Gastroesophageal sphincter (tissue), 4 donors: ENCODE measurements at places on chromosomes 1 and 21. TPM values are rescaled to one million over a fixed set of nuclear protein-coding genes. Genes with fewer than 3 reads are reported as not detected.

The LRRC53 gene
- not detected for total RNA-seq

DNA sequence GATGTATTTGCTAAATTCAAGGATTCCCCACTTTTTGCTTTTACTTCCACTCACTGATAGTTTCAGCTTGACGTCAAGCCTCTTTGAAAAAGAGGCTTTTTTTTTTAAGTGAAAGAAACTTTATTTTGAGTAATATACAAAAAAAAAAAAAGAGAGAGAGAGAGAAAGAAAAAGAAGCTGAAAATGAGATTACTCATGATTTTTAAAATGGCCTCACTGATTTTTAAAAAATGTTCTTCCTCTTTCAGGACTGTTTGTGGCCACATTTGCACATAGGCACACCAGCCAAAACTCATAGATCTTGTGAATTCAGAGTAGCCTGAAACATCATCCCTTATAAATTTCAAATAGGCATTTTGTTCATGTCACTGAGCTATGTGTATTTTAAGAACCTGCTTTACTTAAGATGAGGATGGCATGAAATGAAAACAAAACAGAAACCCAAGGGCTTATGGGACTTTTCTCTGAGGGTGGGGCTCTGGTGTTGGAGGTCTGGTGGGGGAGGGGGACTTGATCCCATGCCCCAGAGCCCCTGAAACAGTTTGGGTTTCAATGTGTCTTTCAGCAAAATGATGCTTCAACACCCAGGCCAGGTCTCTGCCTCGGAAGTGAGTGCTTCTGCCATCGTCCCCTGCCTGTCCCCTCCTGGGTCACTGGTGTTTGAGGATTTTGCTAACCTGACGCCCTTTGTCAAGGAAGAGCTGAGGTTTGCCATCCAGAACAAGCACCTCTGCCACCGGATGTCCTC is 6.1 kb downstream of the ATF3 start:
- ATAC-seq = no peak

The PCP4L1 gene
- total RNA-seq = 13.8 TPM

GRCh38 chr1:87757676-87758075 is 429.0 kb downstream of the LMO4 start:
- ATAC-seq = peak; percentile 91

The PKLR gene
- not detected for total RNA-seq

- ATAC-seq = no peak
Measured at GRCh38 chr1:225670356-225670755, 17.4 kb upstream of the ENAH start.

The KCNJ10 gene
- total RNA-seq = not detected

The PRELP gene
- total RNA-seq = 64.8 TPM

GRCh38 chr1:20399606-20400180 is 86.3 kb downstream of the CAMK2N1 start:
- no peak for ATAC-seq

DNA sequence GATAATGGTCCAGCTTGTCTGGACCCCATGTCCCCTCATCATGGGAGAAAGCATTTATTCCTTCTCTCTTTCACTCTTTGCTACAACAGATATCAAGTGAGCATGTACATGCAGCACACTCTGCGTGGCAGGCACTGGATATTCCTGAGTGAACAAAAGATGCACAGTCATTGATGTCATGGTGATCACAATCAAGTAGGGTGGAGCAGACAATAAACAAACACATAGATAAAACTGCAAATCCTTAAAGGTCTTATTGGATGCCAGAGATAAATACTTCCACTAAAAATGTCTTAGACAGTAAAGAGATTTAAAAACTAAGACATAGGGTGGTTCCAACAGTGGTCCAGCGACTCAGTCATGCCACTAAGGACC is 178.0 kb downstream of the ZC3H11B start:
- no peak for ATAC-seq

The TNNI3K gene
- total RNA-seq = 0.32 TPM
